ENCODE measurements at places on chromosomes 16 and 17.

DNA sequence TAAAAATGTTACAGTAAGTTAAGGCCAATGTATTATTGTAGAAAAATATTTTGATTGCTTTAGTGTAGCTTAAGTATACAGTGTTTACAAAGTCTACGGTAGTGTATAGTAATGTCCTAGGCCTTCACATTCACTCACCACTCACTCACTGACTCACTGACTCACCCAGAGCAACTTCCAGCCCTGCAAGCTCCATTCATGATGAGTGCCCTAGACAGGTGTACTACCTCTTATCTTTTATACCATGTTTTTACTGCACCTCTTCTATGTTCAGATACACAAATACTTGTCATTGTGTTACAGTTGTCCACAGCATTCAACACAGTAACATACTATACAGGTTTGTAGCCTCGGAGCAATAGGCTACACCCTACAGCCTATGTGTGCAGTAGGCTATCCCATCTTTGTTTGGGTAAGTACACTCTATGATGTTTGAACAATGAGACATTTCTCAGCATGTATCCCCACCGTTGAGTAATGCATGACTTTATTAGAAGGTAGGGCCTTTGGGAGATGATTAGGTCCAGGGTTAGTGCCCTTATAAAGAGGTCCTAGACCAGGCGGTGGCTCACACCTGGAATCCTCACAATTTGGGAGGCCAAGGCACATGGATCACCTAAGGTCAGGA, 117.8 kb downstream of the SLC39A11 start:
- DNase-seq, result no peak

DNA sequence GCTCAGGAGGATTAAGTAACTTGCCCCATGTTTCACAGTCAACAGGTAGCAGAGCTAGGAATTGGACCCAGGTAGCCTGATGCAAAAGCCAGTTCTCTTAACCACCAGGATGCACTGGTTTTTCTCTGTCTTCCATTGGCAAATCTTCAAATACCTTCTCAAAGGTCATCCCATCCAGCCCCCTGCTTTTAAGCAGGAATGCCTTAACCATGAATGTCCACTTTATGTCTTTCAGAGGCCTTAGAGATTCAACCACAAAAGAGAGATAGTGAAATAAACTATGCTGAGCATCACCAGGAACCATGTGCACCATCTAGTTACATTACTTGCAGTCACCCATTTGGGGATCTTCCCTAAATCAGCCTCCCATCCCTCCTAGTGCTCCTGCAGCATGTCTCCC, 94.3 kb downstream of the C17orf67 start:
- DNase-seq, result no peak

DNA sequence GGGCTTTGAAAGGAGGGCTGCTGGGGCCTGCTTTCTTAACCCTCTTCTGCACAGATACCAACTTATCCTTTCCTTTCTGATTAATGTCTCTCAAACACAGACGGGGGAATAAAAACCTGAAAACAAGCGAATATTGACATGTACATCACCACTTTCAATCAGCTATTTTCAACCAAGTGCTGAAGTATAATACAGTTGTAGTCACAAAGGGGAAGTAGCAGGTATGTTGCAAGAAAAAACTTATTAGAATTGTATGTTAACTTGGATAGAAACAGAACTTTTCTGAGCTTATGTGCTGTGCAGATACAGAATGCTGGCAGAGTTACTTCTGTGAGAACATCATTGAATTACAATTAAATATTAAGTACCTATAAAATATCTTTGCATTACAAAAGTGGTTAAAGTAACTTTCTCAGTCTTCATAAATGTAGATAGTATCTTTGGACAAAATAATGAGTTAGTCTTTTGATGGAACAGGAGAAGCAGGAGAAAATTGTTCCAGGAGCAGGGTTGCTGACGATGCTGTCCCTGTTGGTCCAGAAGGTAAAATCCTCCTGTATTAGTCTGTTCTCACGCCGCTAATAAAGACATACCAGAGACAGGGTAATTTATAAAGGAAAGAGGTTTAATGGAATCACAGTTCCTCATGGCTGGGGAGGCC, 59.5 kb downstream of the RPTOR start:
- no peak for DNase-seq

DNA sequence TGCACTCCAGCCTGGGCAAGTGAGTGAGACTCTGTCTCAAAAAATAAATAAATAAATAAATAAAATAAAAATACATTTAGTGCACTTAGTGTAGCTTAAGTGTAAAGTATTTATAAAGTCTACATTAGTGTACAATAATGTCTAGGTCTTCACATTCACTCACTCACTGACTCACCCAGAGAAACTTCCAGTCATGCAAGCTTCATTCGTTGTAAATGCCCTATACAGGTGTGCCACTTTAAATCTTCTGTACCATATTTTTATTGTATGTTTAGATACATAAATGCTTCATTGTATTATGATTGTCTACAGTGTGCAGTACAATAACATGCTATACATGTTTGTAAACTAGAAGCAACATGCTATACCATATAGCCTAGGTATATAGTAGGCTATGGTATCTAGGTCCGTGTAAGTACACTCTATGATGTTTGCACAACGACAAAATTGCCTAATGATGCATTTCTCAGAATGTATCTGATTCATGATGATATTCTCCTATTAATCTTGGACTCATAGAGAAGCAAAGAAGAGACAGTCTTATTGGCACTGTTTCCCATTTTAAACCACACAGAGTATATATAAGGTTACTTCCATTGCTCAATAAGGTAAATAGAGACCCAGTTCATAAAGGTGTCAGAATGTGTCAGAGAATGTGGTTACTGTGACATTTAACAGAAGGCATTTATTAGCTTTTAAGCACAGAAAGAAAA, 1314.9 kb downstream of the CDH11 start:
- no peak for DNase-seq

DNA sequence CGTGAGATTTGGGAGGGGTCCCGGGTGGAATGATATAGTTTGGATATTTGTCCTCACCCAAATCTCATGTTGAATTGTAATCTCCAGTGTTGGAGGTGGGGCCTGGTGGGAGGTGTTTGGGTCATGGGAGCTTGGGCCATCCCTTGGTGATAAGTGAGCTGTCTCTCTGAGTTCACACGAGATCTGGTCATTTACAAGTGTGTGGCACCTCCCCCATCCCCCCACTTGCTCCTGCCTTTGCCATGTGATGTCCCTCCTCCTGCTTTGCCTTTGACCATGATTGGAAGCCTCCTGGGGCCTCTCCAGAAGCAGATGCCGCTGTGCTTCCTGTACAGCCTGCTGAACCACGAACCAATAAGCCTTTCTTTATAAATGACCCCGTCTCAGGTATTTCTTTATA, 21.3 kb upstream of the BAIAP2 start:
- no peak for DNase-seq

- no peak for DNase-seq
Measured at GRCh38 chr16:76486740-76487139, 209.5 kb downstream of the CNTNAP4 start.

DNA sequence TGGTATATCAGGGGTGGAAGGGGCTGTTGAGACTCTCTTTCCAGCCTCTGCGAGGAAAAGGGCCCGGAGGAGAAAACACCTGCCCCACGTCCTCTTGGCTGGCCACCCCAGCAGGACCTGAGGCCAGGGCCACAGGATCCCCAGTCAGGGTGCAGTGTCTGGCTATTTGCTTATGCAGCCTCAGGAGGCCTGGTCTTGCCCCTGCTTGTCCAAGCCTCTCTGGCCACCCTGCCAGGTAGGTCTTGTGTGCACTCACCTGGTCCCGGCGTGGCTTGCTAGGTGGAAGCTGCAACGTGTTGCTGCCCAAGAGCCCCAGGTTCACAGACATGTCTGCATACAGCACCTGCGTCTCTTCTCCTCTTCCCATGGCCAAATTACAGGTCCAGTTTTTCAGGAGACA, 549 bp downstream of the TMEM238L start:
- no peak for DNase-seq

GRCh38 chr17:10314329-10314728, 58.5 kb downstream of the MYH13 start:
- no peak for DNase-seq

DNA sequence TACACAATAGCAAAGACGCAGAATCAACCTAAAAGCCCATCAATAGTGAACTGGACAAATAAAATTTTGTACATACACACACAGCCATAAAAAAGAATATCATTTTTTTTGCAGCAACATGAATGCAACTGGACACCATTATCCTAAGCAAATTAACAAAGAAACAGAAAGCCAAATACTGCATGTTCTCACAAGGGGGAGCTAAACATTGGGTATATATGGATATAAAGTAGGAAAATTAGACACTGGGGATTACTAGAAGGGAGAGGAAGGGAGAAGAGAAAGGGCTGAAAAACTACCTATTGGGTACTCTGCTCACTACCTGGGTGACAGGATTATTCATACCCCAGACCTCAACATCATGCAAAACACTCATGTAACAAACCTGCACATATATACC, 28.2 kb downstream of the ADAMTS18 start:
- no peak for DNase-seq
